NCI-H460 (cell line): ENCODE measurements at places on chromosomes 11 and 22. TPM values are rescaled to one million over a fixed set of nuclear protein-coding genes. Genes with fewer than 3 reads are reported as not detected.

The NCR3LG1 gene
- total RNA-seq: 9.8 and 11.6 TPM in 2 replicates

The ASPHD2 gene
- 0.49 and 0.77 TPM in 2 replicates for total RNA-seq

The DRAP1 gene
- total RNA-seq: 57.2 and 62.4 TPM in 2 replicates

The RAG2 gene
- total RNA-seq: not detected in 2 replicates

The IGSF9B gene
- total RNA-seq: 0.37 and 0.55 TPM in 2 replicates

The SMC1B gene
- 0.10 TPM in 1 of 2 replicates, not detected in the other for total RNA-seq

The MMP10 gene
- 2.8 and 4.6 TPM in 2 replicates for total RNA-seq

The MS4A8 gene
- not detected in 2 replicates for total RNA-seq

The MS4A1 gene
- not detected in 2 replicates for total RNA-seq
